ENCODE measurements at places on chromosomes 7 and 10.

DNA sequence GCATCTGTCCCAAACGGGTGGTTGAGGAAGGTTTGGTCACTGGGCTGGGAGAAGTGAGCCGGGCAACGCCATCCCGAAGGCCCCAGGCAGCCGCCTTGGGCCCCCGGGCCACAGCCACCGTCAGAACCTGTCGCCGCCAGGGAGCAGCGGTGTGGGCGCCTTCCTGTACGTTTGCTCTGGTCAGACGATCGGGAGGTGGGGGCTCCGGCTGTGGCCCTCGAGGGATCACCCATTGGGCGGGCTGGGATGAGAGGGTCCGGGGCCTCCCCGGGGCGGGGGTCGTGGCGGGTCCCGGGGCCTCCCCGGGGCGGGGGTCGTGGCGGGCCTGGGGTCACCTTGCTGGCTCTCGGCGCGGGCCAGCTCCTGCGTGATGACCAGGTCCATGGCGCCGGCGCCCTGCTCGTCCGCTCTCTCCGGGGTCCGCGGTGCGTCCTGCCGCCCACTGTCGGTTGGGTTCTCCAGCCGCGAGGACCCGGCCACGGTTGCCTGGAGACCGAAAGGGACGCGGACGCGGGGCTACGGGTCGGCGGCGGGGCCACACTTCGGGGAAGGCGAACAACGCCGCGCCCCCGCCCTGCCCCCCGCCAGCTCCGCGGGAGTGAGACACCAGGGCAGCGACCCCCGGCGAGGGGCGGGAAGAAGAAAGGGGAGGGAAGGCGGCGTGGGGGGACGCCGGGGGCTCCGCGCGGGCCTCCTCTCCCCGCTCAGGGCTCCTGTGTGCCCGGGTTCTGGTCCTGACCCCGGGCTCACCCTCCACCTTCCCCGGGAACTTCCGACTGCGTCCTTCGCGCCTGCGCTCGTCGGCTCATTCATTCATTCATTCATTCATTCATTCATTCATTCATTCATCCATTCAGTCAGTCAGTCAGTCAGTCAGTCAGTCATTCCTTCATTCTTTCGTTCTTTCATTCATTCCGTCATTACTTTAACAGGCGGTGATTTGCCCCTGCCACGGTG, at the start of gene CFAP46:
TSS of gene CFAP46 (minus strand) at position 470 of the 957 bp plus-strand sequence. CDS start at position 384, 86 bp downstream.
- no peak for DNase-seq

GRCh38 chr10:69959911-69960310, 92.7 kb upstream of the MACROH2A2 start:
- DNase-seq = no peak

- no peak for DNase-seq
Measured at GRCh38 chr7:37536706-37537105, 88.0 kb upstream of the ELMO1 start.

DNA sequence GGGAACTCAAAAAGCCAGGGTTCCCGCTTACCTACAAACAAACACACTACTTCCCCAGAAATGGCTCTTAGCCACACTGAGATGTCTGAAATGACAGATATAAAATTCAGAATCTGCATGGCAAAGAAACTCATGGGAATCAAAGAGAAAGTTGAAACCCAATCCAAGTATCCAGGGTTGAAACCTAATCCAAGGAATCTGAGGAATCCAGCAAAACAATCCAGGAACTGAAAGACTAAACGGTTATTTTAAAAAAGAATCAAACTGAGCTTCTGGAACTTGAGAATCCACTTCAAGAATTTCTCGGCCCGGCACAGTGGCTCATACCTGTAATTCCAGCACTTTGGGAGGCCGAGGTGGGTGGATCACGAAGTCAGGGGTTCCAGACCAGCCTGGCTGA, 568.8 kb downstream of the POM121L12 start:
- no peak for DNase-seq

DNA sequence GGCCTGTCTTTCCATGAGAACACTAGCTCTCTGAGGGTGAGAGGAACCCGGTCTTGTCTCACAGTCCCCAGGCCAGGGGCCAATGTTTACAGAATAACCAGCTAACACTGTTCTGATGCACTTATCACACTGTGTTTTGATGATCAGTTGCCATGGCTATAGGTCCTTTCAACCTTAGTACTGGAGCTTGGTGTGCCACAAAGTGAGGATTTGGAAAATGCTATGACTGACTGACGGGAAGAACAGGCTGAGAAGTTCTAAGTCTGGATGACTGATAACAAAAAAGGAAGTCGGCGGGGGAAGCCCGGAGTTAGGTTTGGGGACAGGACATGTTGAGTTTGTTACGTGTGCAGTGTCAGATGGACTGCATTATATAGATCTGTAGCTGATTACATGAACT, 141.8 kb downstream of the CTTNBP2 start:
- no peak for DNase-seq

DNA sequence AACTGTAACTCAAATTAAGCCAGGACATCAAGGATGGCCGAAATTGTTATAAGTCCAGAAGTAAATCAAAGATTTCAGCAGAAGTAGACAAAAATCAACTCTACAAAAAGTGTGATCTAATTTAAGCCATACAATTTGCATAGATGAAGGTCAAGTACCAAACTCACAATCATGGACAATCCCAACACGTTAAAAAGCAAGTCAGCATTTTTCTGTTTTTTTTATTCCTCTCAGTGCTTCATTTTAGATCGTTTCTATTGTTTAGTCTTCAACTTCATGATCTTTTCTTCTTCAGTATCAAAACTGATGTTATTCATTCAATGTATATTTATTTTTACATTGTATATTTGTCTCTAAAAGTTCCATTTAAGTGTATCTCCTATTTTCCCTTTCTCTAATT, 674.3 kb upstream of the PHF14 start:
- no peak for DNase-seq

DNA sequence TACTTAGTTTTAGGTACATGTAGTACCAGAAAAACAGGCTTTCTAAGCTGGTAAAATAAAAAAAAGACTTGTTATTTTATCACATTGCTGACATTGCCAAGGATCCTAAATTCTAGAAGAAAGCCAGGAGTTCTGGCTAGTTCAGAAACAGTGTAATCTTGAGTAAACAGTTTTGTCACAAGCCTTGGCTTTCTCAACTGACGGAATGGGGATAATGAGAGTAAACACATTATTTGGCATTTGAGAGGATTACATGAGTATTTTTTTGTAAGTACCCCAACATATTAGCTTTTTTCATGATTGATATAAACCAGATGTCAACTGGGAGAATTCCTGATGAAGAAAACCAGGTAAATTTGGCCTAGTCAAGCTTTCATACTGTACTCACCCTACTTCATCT, 269.8 kb downstream of the SORCS1 start:
- no peak for DNase-seq

DNA sequence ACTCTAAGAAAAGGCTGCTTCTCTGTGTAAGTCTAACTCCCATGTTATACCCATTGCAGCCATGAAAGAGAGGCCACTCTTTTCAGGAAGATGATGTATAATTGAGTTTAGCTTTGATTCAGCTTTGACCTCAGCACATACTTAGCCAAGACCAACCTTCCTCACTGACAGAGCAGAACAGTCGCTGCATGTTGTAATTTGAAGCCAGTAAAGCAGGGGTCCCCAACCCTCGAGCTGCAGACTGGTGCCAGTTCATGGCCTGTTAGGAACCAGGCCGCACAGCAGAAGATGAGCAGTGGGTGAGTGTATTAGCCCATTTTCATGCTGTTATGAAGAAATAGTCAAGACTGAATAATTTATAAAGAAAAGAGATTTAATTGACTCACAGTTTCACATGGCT, 223.9 kb downstream of the GPR158 start:
- no peak for DNase-seq

- DNase-seq = no peak
Measured at GRCh38 chr10:4058514-4059029, 273.6 kb upstream of the KLF6 start.

- no peak for DNase-seq
Measured at GRCh38 chr10:16521311-16522016, at the start of gene C1QL3. Gene C1QL3 (minus strand): TSS chr10:16521879. CDS start chr10:16521065, 814 bp downstream.

DNA sequence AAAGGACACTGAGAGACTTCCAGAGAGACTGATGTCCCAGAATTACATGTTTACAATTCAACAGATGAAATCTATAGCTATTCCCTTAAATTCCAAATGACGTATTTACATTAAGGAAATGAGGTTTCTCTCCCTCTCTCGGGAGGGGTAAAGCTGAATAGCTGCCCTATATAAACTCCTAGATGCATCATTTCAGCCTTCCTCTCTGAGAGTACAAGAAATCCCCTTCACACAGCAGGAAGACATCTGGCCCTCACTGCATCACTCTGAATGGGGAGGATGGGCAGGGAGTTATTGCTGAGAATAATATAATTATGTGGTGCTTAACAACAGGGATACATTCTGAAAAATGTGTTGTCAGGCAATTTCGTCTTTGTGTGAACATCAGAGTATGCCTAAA, 11.0 kb downstream of the POT1 start:
- DNase-seq = no peak

- DNase-seq = no peak
Measured at GRCh38 chr7:88539518-88539917, 220.0 kb upstream of the ZNF804B start.

DNA sequence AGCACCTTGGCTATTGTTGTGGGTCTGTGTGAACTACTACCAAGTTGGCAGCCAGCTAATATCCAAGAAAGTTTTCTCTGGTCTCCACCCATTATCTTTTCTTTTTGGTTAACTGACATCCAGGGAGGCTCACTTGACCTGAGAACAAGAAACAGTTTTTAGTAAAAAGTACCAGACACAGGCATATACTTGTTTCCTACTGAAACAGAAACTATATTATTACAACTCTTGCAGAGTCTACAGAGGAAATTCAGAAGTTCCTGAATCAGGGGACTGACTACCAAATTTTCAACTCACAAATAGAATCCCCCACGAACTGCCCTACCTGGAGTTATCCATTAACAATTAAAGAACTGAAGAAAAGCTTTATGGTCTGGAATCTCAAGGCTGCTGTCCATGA, 168.9 kb downstream of the KCND2 start:
- DNase-seq = no peak

DNA sequence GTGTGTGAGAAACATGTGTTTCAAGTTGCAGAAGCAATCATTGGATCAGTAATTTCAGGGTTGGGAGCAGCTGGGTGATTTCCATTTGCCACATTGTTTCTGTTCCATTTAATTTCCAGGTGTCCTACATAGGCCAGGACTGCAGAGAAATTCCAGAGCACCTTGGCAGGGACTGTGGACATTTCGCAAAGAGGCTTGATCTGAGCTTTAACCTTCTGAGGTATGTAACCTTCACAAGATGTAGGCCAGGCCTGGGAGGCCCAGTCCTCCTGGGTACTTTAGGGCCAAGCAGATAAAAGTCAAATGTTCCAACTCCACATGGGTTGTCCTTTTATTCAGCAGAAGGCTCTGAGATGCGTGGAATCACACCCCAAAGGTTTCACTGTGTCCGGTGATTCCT, 6.9 kb downstream of the LRMDA start:
- DNase-seq = no peak

DNA sequence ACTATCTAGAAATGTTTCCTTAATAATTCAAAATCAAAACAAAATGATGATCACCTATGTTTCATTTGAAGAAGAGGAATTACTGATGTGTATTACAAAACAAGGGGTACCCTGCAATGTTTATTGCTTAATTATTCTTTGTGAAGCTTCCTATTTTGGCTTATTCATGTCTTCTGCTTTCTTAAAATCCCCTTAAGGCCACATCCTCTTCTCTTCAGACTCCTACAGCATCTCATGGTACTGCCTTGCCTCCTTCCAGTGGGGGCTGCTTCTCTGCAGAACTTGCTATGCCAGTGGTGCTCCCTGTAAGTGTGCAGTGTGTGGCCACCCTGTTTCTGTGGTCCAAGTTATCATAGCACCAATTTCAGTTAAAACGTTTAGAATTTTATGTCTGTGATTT, 35.0 kb downstream of the CCDC146 start:
- DNase-seq = no peak

DNA sequence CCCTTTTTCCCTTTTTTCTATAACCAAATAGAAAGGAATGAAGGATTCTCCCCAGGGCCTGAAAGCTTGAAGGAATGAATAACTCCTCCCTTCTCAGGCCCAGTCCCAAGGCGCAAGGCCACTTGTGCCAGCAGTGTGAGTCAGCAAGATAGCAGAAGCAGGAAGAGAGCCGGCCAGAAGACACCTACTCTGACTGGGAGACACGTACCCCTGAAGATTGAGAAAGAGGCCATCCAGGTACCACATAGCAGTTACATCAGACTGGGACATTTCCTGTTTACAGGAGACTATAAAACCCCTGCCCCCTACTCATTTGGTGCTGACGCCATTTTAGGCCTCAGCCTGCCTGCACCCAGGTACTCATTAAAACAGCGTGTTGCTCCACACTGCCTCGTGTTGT, 65.5 kb downstream of the LRRC17 start:
- DNase-seq = peak; percentile 29

DNA sequence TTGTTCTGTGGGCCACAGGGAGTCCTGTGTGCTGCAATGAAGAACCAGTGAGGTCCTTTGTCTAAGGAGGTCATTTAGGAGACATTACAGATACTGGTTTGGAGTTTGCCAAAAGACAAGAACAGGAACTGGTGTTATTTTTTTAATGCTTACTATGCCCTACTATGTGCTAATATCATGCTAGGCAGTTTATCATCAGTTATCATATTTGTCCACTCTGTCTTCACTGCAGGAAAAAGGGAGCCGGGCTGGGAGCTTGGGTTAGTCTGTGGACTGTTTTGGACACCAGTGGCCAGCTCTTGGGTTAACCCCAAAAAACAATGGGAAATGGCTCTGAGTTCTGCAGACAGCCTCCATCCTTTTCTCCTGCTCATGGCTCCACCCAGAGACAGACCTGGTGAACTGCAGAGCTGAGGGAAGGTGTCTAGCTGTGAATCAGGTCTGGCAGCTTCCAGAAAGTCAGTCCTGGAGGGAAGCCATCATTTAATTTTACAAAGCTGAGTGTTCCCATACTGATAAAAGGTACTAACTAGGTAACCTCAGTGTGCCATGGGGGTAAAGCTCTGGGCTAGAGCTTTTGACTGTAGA, 101.2 kb upstream of the ZNF746 start:
- DNase-seq = no peak

DNA sequence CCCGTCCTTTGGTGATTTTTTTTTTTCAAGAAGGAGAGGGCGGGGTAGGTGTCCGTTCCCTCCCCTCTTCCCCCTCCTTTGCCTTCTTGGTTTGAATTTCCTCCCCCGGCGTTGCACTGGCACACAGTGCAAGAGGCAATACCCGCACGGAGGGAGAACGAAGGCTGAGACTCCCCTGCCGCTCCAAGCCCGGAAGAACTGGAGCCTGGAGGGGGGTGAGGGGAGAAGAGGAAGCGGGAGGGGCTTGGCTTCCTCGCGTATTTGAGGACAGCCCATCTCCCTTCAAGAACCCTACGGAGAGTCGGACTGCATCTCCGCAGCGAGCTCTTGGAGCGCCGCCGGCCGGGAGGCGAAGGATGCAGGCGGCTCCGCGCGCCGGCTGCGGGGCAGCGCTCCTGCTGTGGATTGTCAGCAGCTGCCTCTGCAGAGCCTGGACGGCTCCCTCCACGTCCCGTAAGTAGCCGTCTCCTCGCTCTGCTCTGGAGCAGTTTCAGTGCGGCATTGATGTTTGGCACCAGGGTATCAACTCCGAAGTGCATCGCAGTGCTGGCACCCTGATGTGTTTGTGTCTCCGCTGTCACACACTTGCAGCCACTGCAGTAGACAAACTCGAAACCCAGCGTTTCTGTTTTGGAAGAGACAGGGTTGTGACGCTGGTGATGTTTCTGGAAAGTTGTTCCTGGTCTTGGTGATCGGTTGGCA, at the start of gene CNTNAP2:
TSS of gene CNTNAP2 (plus strand) at position 281 of the 702 bp plus-strand sequence. CDS start at position 357, 76 bp downstream.
- no peak for DNase-seq

Measured in HS-27A (cell line).